ENCODE measurements at places on chromosomes 5 and 9. TPM values are rescaled to one million over a fixed set of nuclear protein-coding genes. Genes with fewer than 3 reads are reported as not detected.

PRELID2 gene
- 5.6 TPM for total RNA-seq

DAB2 gene
- total RNA-seq = not detected

OLFM1 gene
- 0.37 TPM for total RNA-seq

B4GALT1 gene
- total RNA-seq = 60.6 TPM

TARS1 gene
- 187 TPM for total RNA-seq

DNA sequence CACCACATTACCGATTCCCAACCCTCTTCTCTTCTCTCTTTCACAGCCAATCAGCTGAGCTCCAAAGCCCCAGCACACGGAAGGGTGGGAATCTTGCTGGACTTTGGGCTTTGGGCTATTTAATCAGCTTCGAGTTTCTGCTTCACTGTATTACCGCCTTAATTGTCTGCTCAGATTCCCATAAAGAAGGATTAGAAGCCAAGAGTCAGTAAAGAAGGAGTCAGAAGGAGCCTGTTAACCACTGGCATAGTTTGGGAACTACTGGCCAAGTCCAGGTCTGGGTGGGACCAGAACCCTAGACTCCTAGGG is 4.4 kb downstream of the SPRY4 start:
- DNase-seq = no peak

DNA sequence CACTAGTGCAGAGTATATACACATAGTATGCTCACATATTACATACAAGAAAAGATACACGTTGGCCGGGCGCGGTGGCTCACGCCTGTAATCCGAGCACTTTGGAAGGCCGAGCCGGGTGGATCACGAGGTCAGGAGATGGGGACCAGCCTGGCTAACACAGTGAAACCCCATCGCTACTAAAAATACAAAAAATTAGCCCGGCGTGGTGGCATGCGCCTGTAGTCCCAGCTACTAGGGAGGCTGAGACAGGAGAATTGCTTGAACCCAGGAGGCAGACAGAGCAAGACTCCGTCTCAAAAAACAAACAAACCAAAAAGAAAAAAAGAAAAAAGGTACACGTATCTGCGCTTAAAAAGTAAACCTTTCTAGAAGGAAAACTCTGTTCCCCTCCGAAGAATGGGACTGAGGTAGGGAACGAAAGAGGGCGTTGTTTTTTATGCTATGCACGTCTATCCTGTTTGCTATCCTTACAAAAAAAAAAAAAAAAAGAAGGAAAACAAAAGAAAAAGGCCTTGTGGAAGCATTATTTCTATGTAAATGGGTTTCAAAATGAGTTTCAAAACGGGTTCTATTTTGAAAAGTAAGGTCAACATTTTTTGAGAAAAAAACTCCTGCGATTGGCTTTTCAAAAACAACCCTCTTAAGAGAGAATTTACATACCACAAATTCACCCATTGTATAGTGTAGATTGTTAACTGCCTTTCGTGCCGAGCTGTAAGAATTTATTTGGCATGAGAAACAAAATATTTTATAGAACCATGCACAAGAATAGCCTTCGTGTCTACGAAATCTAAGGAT is 1.2 kb downstream of the AK3 start:
- no peak for DNase-seq

GRCh38 chr5:8897316-8897715 is 648.6 kb downstream of the SEMA5A start:
- no peak for DNase-seq

DNA sequence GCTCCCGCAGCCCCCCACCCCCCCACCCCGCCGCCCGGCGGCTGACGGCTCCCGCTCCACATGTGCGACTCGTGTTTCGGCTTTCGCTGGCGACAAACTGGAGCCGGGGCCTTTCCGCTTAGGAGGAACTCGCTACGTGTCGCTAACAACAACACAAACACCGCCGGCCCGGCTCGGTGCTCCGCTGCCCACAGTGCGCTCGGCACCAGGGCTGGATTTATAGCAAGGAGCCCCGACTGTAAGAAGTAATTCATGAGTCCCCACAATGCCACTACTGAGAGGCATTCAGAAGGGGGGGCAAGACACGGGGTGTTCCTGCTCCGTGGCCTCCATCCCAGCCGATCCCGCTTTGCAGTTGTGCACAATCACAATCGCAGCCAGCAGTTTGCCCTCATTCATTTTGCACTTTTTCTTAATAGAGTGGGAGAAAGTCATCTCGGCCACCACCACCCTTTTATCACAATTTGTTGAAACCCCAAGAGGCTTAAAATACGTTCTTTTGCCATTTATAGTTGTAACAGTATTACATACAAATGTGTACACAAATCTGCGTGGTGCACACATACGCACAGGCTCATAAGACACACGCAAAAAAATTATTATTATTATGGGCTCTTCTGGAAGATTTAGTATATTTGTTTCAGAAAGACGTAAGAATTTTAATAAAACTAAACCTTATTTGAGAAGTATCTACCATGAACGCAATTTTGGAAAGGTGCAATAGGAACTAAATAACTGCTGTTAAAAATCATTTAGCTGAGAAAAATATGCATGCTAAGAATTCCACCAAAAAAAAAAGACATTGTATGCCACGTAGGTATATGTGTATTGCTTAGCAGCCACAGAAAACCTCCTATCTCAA is 48.1 kb downstream of the EBF1 start:
- DNase-seq = no peak

GRCh38 chr5:146390469-146390868 is 51.8 kb downstream of the POU4F3 start:
- DNase-seq = no peak

GRCh38 chr9:88537761-88538091 is 2.7 kb downstream of the NXNL2 start:
- DNase-seq = peak; percentile 33

DNA sequence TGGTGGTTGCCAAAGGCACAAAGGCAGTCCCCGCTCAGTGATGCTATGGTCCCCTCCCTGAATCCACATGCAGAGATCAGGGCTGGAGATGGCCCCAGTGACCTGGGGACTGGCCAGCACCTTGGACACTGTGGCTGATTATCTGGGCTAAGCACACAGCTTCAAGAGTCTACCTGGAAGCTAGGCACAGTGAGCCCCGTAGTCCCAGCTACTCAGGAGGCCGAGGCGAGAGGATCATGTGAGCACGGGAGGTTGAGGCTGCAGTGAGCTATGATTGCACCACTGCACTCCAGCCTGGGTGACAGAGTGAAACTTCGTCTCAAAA is 8.3 kb upstream of the SCGB3A1 start:
- no peak for DNase-seq

GRCh38 chr5:168313596-168314204 is 22.3 kb downstream of the WWC1 start:
- no peak for DNase-seq

GRCh38 chr9:95103281-95103771 is 214.2 kb downstream of the FANCC start:
- DNase-seq = no peak

DNA sequence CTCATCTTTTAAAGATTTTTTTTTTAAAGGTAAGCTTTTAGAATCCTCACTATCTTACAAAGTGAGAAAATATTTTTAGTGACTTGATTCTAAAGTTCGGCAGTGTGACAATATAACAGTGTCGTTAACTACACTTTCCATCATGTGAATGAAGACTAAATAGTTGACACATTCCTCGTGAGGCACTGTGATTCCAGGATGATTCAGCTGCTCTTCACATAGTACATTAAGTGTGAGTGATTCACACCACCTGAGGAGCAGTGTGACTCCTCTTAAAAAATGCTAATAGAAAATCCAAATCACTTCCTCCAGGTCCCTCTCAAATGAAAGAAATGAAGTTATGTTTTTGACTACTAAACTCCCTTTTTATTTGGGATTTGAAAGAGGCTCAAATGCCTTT is 589.5 kb downstream of the GABRG2 start:
- DNase-seq = no peak

GRCh38 chr5:72572236-72572765 is 65.1 kb upstream of the ZNF366 start:
- DNase-seq = no peak

DNA sequence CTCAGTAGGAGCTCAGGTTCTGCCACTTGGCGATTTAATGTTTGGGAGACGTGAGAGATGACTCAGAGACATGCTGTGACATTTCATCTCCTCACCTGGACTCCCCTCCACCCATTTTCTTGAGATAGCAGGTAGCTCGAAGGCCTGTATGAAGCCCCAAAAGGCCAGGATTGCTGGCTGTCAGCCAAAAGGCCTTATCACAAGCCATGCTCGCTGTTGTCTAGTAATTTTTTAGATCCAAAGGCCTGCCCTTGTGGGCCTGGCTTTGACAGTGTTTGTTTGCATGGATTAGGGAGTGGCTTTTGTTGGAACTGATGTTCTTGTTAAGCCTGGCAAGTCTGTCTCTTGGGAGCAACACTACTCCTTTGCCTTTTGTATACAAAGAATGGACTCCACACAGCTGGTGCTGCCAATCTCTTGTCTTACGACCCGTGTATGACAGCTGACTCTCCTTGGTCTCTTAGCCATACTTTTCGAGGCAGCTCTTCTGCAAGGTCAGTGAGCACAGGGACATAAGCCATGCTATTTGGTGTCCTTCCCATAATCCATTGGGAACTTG is 22.7 kb downstream of the CAVIN4 start:
- no peak for DNase-seq

GRCh38 chr9:105510024-105510423 is 47.9 kb upstream of the FKTN start:
- no peak for DNase-seq

DNA sequence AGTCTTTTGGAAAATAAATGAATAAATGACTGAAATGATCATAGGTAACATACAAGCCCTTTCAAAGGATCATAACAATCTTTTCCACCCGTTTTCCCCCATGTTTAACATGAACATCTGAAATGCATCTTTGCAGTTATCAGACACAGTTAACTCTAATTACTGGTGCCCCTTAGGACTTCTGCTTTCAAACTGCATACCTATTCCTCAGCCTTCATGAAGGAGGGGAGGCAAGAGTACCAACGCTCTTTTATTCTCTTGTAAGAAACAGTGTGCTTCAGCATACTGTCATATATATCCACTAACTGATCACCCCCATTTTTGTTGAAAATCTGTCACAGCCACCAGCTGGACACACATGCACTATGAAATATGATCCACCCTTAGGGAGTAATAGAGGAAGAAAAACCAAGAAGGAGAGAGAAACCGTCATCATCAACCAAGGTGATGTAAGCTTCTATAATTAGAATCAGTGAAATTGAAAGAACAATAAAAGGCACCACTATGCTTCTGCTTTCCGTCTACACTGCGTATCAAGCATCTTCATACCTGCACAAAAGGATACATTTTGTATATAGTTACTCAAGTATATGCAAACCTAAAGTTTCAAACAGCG is 98.7 kb downstream of the RAPGEF6 start:
- no peak for DNase-seq

- DNase-seq = no peak
Measured at GRCh38 chr5:179141867-179142266, 81.7 kb downstream of the ZNF354C start.

Measured in activated T-helper 2 cell treated with anti-CD3 and anti-CD28 coated beads, Interferon-gamma antibody, Interleukin-2, Interleukin-4, amounts not matched to agents 10 μg/mL and 5 μg/mL and 100 μg/mL, durations not matched to agents 14 hours and 24 hours and 36 hours (primary cell).